ENCODE measurements at places on chromosomes 1 and 21.
A peak's percentile ranks its signal among the peaks of the same experiment; 100 is the strongest.

- DNase-seq: no peak
Observed at GRCh38 chr1:54942976-54943375, 37.5 kb upstream of the TMEM61 start.

- peak; percentile 83 for DNase-seq
Observed at GRCh38 chr1:46667782-46668760, at the start of gene ATPAF1. Gene ATPAF1, minus strand, starts transcription at chr1:46668364. Its CDS starts 42 bp downstream, at chr1:46668322.

GRCh38 chr1:25562101-25562927, 18.9 kb downstream of the LDLRAP1 start:
- no peak for DNase-seq

- no peak for DNase-seq
Observed at GRCh38 chr1:238950784-238951183, 435.6 kb upstream of the CHRM3 start.

- DNase-seq: no peak
Observed at GRCh38 chr1:164735315-164736052, 176.5 kb downstream of the PBX1 start.

DNA sequence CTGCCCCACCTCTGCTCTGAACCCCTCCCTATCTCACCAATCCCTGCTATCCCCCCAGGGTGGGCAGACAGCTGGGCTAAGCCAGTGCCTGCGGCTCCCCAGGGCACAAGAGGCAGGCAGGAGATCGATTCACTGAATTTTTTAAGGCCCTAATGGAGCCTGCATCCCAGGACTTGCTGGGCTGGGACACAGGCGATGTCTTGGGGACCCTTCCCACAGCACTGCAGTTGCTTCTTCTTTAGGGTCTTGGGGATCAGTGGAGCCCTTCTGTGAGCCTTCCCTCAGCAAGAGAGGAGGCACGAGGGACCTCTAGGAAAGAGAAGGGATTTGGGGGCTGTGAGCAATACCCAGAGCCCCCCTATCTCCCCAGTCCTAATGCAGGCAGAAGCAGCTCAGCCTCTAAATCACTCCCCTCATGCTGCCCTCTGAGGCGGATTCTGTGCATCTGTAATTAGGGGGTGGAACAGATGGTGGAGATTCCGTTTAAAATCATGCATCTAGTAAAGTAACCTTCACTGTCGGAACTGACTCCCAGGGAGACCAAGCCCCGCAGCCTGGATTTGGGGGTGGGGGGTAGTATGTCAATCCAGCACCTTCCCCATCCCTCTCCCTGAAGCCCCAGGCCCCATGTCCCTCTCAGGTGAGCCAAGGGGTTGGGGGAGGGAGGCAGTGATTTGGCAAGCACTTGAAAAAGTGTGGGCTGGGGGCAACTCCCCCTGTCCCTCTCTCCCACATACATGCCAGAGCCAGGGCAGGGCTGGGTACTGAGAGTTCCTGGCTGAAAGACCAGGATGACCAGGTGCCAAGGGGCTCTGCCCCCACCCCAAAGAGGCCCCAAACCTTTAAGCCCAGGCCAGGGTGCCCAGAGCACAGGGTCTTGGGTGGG, 10.0 kb downstream of the AHDC1 start:
- DNase-seq: no peak

- DNase-seq: no peak
Observed at GRCh38 chr21:42818328-42818749, 61.0 kb downstream of the WDR4 start.

DNA sequence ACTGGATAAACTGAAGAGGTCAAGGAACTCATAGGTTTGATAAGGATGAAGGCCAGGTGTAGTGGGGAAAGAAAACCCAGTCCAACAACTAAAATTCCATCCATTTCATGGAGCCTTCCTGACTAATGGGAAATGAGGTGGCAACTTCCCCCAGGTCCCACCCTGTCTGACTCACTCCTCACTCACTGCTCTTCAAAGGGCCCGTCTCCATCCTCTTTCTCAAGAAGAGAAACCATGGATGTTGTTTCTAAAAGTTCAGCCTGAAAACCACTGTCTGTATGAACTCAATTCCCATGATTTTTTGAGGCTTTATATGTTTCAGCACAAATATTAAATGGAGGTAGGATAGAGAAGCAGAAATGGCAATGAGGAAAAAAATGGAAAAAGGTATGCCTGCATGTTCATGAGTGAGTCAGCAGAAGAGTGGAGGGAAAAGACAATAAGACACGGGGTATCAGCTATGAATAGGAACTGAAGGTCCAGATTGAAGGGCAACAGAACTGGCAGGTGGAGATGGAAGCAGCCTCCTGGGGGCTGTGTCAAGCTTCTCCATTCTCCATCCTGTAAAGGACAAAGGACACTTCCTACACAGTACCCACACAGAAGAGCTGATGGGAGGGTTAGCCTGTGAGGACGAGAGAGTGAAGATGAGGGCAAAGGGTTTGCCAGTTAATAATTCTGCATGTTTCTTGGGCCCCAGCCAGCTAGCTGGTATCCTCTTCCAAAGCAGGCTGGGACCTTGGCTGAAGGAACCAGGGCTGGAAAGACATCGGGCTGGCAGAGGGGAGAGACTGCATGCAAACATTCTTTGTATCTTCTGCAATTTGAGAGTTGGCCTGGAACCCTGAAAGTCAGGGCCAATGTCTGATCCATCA, 5.5 kb upstream of the ELOVL1 start:
- no peak for DNase-seq

DNA sequence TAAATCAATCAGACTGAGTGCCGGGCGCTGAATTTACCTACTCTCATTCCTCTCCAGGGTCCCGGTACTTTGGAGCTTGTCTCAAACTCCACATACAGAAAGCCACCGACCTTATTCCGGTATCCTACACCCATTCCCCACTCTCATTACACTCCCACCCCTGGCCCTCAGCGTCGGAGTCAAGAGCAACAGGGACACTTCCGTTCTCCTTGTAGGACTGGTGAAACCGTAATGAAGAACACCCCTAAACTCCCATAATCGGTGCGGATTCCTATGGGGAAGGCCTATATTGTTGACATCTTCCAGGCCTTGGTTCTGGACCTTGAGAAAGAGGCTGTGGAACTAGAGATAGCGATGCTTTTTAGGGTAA, 798 bp downstream of the ZBED6 start:
- DNase-seq: peak; percentile 53

DNA sequence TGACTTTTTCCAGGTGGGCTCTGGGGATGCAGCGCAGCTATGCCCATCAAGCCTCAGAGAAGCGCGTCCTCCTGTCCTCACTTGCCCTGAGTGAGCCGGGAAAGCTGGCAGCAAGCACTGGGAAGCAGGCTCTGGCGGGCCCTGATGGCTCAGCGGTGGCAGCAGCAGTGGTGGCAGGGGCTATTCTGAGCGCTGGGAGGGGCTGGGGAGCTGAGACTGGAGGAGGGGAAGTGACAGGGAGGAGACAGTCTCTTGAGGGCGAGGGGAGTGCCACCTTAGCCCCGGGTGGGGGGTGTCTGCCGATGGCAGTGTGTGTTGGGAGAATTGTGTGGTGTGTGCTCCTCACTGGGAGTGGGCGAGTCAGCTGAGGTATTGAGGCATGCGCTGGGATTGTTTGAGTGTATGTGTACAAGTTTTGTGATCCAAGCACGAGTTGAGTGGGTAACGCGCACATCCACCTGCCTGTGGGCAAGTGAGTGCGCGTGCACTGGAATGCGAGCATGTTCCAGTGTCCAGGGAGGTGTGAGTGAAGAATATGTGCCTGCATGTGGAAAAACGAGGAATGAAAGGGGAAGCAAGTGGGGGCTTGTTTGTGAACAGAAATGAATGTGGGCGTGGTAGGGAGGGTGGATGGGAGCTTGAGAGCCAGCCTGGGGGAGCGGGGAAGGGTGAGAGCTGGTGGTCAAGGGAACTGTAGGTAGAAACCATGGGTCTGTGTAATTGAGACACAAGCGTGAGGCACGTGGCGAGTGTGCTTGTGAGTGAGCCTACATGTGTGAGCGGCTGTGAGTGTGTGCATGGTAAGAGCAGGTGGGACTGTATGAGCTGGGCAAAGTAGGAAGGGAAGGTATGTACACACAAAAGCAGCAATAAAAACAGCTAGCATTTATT, 2.9 kb upstream of the FOXO6 start:
- DNase-seq: no peak

DNA sequence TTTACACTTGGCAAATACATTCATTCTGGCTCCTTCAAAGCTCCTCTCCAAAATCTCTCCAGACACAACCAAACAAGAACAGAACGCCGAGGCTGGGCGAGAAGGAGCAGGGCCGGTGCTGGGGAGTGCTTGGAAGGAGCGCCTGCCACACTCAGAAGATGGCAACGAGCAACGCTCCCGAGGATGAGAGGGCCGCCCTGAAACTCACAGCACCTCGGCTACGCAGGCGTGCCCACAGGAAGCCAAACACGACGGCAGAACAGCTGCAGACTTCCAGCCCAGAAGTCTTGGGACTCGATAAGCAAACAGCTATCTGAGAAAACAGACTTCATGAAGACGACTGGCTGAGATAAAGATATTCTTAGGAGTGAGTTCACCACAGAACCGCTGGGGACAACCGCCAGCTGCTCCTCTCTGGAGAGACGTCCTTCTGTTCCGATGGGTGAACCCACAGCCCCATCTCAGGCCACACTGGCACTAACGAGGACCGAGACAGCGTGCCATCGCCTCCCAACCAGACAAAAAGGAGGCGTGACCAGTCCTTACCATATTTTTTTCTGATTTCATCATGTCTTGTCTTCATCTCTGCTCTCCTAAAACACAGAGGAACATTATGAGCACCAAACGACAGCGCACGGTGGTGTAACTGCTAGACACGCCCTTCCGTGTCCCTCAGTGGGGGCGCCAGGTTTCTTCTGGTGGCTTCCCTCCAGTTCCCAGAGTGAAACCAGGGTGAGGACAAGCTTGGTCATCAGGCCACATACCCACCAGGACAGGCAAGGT, 18.6 kb downstream of the PTTG1IP start:
- no peak for DNase-seq

GRCh38 chr1:230268371-230269170, 157.6 kb downstream of the PGBD5 start:
- DNase-seq: peak; percentile 70

- no peak for DNase-seq
Observed at GRCh38 chr1:23875382-23875781, 7.3 kb upstream of the FUCA1 start.

DNA sequence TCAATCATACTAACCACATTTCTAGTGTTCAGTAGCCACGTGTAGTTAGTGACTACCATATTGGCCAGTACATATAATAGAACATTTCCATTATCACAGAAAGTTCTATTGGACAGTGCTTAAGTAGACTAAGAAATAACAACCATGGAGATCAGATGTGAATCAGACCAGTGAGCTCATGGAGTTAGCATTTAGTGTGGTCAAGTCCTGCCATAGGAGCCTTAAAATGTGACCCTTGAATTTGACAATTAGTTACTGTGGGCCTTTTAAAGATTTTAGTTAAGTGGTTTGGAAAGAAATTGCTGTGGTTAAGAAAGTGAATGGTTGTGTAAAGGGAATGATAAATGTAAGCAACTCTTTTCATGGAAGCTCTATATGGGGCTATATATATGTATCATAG, 123.4 kb downstream of the POU2F1 start:
- DNase-seq: no peak

- no peak for DNase-seq
Observed at GRCh38 chr1:163785868-163786405, 464.2 kb downstream of the NUF2 start.

GRCh38 chr21:39454949-39455668, 3.3 kb downstream of the SH3BGR start:
- DNase-seq: no peak

DNA sequence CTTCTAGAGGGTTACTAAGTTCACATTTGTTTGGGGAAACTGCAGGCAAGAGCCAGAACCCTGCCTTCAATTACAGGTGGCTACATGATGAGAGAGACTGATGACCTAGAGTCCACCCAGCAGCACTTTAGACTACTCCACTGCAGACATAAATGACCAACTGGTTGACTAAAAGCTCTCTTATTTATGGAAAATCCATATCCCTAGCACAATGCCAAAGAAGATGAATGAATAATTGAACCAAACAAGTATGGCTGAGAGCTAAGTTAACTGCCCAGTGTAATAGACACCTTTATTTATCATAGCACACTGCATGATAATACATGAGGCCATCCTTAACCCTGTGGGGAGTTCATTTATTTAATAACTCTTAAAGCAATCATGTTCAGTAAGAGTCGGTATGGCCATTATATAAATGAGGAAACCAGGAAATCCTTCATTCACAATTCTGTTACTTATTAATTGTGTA, 60.4 kb downstream of the IL12RB2 start:
- DNase-seq: no peak

- no peak for DNase-seq
Observed at GRCh38 chr1:15755646-15756040, 3.0 kb upstream of the FBLIM1 start.

- peak; percentile 56 for DNase-seq
Observed at GRCh38 chr1:187471555-187471954, 642.8 kb downstream of the PLA2G4A start.

Data from NCI-H2081 (cell line).